ENCODE measurements at places on chromosomes 6 and 20.

DNA sequence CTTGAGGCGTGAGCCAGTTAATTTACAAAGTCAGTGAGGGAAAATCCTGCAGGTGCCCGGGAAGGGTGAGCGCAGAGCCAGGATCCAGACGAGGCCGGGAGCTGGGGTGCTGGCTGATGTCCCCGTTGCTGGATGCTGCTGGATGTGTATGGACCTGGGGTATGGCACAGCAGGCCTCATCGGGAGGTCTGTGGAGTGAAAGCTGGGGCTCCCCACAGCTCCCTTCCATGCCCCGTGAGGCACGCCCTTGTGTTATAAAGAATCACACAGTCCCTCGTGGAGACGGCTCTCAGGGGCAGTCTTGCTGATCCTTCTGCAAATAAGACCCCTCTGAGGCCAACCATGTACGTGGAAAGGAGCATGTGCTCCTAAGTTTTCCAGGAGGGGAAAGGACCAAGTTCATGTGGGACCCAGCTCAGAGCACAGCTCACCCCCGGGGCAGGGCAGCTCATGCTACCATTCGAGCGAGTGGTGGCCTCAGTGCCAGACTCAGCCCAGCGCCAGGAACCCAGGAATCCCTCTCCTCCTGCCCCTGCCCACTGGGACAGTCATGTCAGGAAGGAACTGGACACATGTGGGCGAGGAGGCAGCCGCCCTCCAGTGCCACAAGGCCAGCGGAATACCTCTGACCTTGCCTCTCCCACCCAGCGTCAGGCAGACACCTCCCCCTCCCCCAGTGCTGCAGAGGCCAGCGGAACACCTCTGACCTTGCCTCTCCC is 97.5 kb downstream of the CDH4 start:
- DNase-seq = no peak

DNA sequence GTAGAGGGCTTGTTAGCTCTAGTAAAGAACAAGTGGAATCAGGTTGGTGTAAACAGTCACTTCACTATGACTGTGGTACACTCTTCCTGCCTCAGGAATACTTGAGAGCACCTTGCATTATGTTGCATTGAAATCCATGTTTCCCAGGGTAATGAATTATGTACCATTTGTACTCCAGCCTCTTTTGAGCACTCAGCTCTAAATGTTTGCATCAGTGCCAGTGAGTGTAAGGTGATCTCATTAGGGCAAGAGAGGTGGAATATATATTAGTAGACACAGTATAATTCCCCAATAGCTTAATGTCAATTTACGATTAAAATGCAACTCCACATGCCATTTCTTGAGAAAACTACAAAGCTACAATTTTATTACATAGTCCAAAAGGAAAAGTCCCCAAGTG is 319.6 kb upstream of the POU3F2 start:
- no peak for DNase-seq

GRCh38 chr20:40254023-40254772 is 434.8 kb downstream of the MAFB start:
- DNase-seq = no peak

DNA sequence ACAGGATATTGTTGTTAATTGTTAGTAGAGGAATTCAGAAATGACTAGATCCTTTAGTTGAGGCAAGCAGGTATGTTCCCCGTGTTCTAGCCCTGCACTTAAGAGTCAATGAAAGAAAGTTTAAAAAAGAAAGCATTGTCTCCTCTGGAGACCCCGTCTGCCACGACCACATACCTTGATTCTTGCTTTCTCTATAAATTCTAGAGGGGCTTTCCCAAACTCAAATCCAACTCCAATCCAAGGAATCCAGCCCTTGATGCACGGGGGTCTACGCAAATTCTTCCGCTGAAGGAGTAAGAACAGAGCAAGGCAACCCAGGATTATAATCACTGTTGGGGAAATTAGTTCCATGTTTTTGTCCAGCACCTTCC is 401 bp downstream of the CYP39A1 start:
- DNase-seq = no peak

GRCh38 chr6:121711472-121711871 is 276.0 kb downstream of the GJA1 start:
- no peak for DNase-seq

DNA sequence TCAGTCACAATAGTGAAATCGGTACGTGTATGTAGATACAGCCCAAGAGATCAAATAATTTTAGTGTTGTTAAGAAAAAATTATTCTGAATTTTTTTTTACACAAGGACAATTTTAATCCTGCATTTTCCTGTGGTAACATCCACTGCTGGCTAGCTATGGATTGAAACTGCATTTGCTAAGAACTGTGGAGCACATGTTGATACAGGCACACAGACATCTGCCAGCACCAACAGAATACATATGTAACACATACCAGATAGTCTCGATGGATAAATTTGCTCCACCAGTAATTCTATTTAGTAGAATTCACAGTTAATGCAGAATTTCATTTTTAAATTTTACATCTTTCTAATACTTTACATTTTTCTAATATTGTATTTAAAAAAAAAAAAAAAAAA is 2.2 kb downstream of the ASIP start:
- no peak for DNase-seq

DNA sequence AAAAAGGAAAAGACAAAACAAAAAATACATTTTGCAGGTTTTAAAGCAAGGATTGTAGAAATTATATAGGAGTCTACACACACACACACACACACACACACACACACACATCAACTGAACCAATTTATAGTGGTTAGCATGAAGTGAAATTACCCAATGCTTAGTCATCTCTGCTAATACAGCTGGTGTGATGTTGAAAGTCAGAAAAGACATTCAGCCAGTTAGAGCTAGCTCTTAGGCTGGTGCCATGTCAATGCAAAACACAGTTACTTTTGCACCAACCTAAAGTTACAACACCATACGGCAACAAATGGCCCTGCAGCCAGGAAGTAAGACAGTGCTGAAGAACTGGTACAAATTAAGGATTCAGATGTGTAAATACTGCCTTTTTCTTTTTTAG is 15.2 kb downstream of the FAM210B start:
- DNase-seq = no peak

DNA sequence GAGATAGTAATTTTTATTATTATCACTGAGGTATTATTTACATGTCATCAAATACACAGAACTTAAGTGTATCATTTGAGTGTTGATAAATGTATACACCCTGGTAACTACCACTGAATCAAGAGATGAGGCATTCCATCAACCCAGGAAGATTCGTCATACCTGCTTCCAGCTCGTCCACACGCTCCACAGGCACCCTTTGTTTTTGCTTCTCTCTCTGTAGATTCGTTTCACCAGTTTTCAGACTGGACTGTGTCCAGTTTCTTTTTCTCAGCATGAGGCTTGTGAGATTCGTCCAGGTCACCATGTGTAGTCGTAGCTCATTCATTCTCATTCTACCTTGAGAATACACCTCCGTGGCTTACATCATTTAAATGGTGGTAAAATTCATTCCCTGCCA is 64.5 kb downstream of the BFSP1 start:
- DNase-seq = no peak

GRCh38 chr6:105991561-105992314 is 94.4 kb upstream of the PRDM1 start:
- DNase-seq = no peak

GRCh38 chr20:40750541-40751035 is 61.6 kb upstream of the MAFB start:
- DNase-seq = no peak

GRCh38 chr6:48825501-48826151 is 637.4 kb downstream of the MMUT start:
- DNase-seq = no peak

- DNase-seq = no peak
These were observed 41.1 kb downstream of the PPP1R3G start for GRCh38 chr6:5126214-5126613.

GRCh38 chr6:16764188-16764950 is 3.1 kb upstream of the ATXN1 start:
- DNase-seq = no peak

- no peak for DNase-seq
These were observed 28.4 kb downstream of the LHFPL5 start for GRCh38 chr6:35833536-35833935.

GRCh38 chr6:70842541-70842940 is 114.3 kb downstream of the B3GAT2 start:
- no peak for DNase-seq

DNA sequence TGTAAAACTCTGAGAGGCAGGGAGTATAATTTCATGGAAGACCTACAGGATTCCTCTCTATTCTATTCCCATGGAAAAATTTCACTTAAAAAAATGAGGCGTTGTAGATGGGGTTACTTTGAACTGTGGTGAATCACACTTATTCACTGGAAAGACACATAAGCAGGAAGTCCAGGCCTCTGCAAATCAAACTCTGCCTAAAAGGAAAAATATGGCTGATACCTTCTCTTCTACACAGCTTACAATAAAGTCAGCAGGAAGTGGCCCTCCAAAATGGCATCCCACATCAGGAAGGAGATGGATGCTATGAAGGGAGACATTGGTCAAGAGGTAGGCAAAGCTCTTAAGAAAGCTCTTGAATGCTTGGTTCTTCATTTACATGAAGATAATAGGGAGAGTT is 115.9 kb downstream of the FYN start:
- DNase-seq = no peak

DNA sequence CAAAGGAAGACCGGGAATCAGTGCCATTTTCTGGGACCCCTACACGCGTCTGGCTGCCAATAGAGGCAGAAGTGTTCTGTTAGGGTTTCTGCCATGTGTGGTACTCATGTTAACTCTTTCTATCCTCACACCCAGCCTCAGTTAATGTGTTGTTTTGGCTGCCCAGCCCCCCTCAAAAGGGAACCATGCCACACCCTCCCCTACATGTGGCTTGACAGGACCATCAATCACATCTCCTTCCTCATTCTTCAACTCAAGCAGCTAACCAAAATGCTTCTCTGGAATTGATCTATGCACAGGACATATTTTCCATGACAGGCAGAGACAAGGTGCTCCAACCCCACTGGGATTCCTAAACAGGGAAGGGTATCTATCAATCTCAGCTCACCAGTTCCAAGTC is 22.0 kb downstream of the AHCY start:
- DNase-seq = no peak

GRCh38 chr6:169240125-169240524 is 13.5 kb downstream of the THBS2 start:
- no peak for DNase-seq

DNA sequence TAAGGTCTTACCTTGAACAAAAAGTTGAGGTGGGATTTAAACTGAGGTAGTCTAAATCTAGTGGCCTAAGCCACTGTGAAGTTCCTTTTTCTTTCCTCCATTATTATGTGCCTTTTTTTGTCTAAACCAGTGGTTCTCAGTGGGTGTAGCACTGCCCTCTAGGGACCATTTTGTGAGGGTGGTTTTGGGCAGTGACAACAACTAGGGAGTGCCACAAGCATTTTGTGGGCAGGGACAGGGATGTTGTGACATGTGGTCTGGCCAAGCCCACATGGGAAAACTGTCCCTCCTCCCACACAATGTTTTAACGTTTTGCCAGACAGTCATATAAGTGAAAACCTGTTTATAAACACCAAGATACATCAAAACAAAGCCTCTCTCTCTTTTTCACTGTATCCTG is 899.4 kb upstream of the FLRT3 start:
- DNase-seq = no peak

- no peak for DNase-seq
These were observed 36.2 kb upstream of the HCRTR2 start for GRCh38 chr6:55137929-55138693.

DNA sequence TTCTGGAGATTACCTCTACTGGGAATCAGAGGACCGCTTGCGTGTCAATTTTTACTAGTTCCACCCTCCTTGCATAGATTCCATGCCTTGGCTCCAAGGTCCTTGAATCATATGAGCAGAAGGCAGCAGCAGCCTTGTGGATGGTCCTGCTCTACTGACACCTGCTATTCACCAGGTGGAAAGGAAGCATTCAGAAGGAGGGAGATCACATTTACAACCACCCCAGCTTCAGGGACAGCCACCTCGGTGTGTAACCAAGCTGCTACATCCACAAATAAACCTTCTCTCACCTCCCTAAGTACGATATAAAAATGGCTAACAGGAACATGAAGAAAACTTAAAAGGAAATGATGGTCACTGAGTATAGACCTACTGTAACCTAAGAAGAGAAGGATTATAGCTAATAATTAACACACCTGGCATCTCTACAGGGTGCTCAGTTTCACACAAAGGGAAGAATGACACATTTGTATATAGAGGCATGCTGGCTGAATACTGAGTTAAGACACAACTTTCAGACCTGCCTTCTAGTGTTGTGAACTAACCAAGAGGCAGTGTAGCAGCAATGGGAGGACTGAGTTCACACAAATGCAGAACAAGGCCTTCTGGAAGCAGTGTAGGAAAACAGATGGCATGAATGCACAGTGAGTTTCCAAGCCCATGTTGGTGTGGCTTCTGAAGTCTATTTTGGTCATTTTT is 46.3 kb upstream of the SRPK1 start:
- no peak for DNase-seq

- DNase-seq = no peak
These were observed 131.6 kb downstream of the RFX6 start for GRCh38 chr6:117008618-117009017.

- DNase-seq = no peak
These were observed 276.4 kb upstream of the MOCS1 start for GRCh38 chr6:40210628-40211056.

DNA sequence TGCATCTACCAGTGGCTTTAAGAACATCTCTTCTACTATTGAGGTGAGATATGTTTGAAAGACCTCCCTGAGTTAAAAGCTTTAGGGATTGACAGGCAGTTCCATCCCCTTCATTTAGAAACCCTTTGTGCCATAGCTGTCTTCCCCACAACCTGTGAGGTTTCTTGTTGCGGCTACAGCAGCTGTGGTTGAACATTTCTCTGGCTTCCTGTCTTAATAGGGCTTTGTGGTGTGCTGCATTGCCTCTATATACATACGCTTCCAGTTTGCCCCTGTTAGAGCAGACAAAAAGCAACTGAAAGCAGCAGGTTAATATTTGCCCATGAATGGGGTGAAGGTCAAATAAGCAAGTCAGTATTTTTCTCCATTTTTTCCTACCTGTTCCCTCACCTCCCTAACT is 210.2 kb downstream of the TMEM200A start:
- no peak for DNase-seq

DNA sequence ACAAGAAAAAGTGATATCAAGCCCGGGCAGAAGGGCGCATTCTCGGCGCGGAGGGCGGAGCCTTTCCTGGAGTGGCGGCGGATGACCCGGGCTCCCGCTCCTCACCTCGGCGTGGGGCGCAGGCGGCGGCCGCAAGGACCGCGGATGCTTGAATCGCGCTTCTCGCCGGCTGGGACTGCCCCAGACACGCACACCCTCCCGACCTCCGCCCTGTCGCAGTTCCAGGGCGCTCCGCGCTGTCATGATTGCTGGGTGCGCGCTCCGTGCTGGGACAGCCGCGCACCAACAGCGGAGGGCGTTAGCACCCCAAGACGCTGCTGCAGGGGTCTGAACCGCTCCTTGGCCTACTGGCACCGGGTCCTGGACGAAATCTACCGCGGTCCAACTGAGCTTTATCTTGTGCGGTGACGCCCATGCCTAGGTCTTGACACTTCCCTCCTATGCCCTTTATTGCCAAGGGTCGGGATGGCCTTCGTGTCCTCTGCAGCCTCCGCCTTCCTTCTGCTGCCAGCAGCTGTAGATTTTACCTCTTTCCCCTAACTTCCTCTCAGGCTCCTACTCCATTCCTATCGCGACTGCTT is 43.3 kb downstream of the IRAK1BP1 start:
- DNase-seq = no peak
